Fibroblast of skin of back (primary cell): ENCODE measurements at places on chromosomes 3 and 15.

DNA sequence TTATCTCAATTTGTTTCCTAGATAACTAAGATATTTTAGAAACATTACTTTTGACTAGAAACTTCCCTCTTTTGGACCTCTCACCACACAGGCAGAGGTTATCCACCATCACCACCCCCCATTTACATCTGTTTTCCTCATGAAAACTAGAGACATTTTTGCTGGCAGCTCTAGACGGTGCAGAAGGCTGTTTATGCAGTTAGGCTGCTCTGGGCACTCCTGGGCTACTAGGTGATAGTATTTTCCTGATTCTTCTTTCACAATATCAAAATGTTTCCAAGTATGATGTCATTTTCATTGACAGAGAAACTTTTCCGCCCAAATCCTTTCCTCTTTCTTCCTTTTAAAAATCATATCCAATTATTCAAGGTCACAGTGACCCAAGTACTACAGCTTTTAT is 67.1 kb downstream of the PLOD2 start:
- DNase-seq: no peak

DNA sequence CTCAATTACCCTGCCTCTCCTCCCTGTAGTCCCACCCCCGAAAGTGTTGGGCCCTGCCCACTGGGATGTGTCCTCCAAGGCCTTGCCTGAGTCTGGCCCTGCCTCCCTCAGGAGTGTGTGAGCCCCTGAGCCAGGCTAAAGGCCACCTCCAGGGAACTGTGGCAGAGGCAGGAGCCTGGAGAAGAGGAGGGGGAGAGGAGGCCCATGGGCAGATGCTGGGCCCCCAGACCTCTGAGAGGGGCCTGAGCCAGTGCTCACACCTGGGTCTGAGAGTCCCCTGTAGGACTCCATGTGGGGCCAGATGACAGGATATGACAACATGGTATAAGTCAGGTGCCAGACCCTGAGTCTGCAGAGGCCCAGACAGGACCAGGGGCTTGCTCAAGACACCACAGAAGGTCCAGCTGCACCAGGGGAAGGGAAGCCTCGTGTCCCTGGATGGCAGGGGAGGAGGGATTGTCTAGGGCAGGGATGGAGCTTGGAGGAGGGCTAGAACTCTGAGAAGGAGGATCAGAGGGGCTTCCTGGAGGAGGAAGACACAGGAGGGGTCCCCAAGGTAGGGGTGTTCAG is 217.9 kb downstream of the TBC1D2B start:
- DNase-seq: no peak

GRCh38 chr3:20743553-20744321 is 557.7 kb upstream of the SGO1 start:
- DNase-seq: no peak

DNA sequence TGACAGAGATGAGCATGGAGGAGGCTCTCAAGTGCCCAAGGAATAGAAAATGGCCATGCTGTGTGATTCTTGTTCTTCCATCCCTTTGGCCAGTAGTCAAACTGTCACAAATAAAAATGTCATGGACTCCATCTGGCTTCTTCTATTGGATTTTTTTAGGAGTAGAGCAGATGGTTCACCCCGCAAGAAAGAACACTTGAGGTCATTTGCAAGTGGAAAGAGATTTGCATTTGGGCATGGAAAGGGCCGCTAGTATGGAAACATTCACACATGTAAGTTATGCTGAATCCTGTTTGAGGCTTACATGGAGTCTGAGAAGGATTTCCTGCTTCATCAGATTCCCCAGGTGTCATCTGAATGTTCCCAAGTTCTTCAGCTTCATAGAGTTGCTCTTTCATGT is 53.1 kb upstream of the CFAP161 start:
- DNase-seq: no peak

DNA sequence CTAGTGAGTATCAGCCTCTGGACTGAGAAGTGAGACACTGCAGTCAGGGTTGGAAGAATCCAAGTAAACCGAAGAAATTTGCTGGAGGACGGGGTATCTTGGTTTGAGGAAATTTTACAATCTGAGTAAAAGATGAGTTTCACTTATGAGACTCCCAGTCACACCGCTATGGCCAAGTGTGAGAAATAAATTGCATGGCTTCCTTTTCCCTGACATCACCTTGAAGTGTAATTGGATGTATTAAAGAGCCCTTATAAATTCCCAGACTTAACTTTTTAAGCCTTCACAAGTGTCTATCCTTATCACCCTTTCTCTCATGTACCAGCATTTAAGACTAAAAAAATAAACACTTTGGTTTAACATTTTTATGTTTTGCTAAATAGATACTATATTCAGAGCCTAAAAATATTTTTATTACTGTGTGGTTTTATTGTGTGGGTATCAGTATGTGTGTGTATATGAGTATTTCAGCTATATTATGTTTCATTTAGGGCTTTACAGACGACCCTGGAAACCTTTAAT is 23.8 kb downstream of the USP3 start:
- DNase-seq: peak; percentile 36

- DNase-seq: no peak
These were observed 8.0 kb upstream of the GSK3B start for GRCh38 chr3:120102232-120102631.

DNA sequence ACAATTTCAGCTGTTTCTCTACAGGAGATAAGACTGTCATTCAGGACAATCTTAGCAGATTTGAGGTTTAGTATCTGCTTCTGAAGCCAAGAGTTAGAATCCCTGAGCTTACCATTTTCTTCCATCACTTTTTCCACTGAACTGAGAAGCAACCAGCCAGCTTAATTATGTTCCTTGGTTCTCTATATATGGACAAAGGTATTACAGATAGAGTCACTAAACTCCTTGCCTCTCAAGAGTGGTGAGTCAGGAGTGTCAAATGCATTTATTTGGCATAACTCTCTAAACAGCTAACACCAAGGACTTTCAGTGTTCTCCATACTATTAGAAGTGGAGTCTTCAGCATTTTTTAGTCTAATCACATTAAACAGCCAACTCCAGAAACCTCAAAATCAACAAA is 239.3 kb downstream of the ALCAM start:
- peak; percentile 80 for DNase-seq

DNA sequence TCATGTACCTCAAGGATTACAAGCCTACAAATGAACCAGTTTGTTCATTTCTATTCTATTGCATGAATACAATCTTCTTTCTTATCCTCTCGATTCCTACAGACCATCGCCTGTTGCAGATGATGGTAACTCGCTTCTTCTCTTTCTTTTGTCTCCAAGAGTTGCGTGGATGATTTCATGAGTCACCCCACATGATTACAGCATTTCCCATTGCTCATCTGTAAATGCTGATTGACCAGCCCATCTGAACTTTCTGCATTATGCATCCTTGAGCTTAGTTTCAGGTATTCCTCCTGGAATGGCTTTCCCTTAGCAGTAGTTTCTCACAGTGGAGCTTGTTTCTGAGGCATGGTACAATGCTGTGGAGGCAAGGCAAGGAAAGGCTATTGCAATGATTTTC is 109.6 kb upstream of the TOPAZ1 start:
- no peak for DNase-seq

DNA sequence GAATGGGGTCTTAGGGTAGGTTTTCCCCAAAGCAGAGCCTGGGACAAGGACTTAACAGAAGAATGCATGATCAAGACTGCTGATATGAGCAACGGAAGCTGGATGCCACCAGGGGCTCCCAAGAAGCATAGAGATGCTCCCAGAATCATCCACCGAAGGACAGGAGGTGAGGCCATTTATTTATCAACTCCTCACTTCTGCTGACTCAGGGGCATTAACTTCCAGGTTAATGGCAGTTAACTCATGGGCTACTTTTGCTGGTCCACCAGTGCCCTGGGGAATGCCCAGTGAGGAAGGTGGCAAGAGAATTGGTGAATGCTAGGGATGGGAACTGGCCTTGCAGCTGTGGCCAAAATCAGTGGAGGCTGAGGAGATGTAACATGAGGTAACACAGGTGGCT is 27.8 kb downstream of the TAFA4 start:
- DNase-seq: no peak

DNA sequence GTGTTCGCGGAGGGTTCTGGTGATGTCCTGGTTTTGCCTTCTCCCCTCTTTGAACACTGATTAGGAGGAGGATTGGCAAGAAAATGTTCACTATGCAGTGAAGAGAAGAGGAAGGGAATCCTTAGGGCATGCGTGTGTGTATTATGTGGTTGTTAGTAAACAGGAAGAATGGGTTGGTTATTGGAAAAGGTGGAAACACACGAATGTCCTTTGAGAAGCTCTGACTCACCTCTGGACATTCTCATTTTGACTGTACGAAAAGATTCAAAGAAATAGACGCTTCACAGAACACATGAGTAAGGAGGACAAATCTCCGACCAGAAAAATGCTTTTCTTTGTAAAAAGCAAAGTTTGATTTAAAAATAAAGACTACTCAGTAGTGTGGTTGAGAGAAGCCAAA is 188.8 kb upstream of the PRICKLE2 start:
- no peak for DNase-seq

DNA sequence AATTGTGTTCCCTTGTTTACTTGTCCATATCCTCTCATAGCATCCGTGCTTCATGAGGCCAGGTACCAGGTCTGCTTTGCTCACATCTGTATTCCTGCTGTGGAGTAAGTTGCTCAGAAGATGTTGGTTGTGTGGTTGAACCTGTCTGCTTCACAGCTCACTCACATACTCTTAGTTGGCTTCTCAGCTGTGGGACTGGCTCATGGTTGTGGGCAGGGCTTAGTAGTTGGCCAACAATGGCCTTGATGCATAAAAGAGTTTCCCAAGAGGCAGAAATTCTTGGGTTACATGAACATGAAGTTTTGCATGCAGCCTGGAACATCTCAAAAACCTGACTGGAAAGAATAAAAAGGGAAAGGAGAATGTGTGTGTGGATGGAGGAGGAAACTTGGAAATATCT is 17.0 kb downstream of the CELF6 start:
- no peak for DNase-seq

- DNase-seq: no peak
These were observed 3.1 kb upstream of the EPHB1 start for GRCh38 chr3:134791992-134792391.

- peak; percentile 15 for DNase-seq
These were observed 50.6 kb downstream of the DRD3 start for GRCh38 chr3:114128231-114128630.

DNA sequence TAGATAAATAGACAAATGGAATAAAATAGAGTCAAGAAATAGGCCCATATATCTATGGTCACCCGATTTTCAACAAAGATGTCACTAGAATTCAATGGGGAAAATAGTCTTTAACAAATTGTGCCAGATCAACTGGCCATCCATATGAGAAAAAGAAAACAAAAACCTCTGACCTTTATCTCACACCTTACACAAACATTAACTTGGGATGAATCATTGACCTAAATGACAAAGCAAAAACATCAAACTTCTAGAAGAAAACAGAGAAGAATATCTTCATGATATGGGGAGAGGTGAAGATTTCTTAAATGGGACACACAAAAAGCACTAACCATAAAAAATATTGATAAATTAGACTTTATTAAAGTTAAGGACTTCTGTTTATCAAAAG is 31.9 kb downstream of the ITGA11 start:
- no peak for DNase-seq

GRCh38 chr3:105364128-105364527 is 2.6 kb upstream of the ALCAM start:
- peak; percentile 87 for DNase-seq

GRCh38 chr3:142215106-142215505 is 10.3 kb downstream of the GK5 start:
- DNase-seq: peak; percentile 27

DNA sequence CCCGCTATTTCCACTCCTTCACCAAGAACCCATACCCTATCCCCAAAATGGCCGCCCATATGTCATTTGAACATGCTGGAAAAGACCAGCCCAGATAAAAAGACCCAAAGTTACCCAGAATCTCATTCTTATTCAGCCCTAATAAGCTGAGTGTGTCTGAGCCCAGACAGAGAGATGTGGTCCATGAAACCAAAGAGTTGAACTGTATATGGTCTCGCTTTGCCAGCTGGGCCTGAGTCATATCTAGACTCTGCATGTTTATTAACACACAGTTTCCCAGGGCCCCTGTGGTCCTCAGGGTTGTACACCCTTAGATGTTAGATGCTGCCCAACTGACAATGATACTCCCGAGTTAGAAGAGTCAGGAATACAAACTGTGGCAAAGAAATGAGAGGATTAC is 201.9 kb upstream of the STRIT1 start:
- peak; percentile 32 for DNase-seq

- DNase-seq: no peak
These were observed 83.6 kb downstream of the HMG20A start for GRCh38 chr15:77504306-77504705.

GRCh38 chr3:190697901-190698300 is 164.6 kb downstream of the GMNC start:
- peak; percentile 59 for DNase-seq

- peak; percentile 40 for DNase-seq
These were observed 25.2 kb downstream of the ARPP21 start for GRCh38 chr3:35664460-35664919.

DNA sequence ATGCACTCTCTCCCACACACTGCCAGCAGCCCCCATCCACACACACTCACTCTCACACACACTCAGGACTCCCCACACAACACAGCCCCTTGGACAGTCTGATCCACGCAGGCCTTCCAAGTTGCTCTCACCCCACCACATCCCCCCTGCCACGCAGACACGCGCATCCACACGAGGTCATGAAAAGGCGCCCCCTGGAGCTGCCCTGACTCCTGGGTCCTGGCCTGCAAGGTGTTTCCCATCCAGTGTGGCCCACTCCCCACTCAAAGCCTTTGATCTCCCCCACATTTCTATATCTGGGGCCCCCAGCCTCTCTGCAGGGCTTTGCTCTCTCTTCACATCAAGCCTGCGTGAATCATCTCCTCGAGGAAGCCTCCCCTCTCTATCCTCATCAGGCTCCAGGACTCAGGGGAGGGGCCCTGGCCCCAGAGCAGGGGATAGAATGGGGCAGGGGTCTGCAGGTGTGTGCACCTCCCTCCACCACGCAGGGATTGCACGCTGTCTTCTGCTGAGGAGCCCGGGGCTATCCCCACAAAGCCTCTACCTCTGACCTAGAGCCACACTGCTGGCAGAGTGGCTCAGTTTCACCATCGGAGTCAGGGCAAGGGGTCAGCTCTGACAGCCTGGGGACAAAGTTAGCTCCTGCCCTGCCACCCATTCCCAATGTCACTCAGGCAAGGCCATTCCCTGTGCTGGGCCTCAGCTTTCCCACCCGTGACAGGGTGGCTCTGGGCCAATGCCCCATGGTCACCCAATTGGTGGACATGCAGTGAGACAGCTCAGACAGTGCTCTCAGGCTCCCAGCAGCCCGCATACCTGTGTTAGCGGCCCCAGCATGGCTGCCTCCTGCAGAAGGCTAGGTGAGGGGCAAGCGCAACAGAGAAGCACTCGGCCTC is 6.4 kb downstream of the MYL3 start:
- no peak for DNase-seq

GRCh38 chr15:96002890-96003859 is 327.3 kb upstream of the NR2F2 start:
- DNase-seq: no peak

GRCh38 chr3:68957895-68958294 is 25.5 kb upstream of the TAFA4 start:
- no peak for DNase-seq

DNA sequence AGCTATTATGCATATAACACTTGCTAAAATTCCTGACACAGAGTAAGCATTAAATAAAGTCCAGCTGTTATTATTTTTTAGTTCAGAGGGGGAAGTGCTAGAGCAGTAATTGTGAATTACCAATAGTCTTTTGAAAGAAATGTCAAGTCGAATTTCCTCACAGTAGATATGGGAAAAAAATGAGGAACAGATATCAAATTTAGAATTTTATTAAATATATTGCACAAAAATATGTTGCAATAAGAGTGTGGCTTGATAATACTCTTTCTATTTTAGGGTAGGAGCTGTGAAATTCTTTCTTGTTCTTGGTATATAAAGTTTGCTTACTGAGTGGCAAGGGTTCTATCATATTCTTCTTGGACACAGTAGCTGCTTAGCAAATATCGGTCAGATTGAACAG is 181.3 kb downstream of the NFKBIZ start:
- DNase-seq: no peak
